ENCODE measurements at places on chromosomes 1 and 21. TPM values are rescaled to one million over a fixed set of nuclear protein-coding genes. Genes with fewer than 3 reads are reported as not detected.

GRCh38 chr1:54456921-54457529 lies 50.8 kb upstream of the SSBP3 start:
- no peaks in the 10 kb centered on the region for H3K27me3 ChIP-seq
- peaks cover 30% of the 10 kb centered on the region for H3K4me1 ChIP-seq
- no peak for DNase-seq
- H3K36me3 ChIP-seq = no peaks in the 10 kb centered on the region
- no peak overlapping the region for H3K4me3 ChIP-seq

HSD11B1 gene
- not detected for total RNA-seq

- no peak overlapping the region for H3K4me3 ChIP-seq
- DNase-seq = no peak
- no peaks in the 10 kb centered on the region for H3K4me1 ChIP-seq
- H3K27ac ChIP-seq = no peak overlapping the region
- no peaks in the 10 kb centered on the region for H3K36me3 ChIP-seq
Measured at GRCh38 chr1:40890771-40891170, 28.6 kb upstream of the CITED4 start.

HMGCS2 gene
- total RNA-seq = not detected

DNA sequence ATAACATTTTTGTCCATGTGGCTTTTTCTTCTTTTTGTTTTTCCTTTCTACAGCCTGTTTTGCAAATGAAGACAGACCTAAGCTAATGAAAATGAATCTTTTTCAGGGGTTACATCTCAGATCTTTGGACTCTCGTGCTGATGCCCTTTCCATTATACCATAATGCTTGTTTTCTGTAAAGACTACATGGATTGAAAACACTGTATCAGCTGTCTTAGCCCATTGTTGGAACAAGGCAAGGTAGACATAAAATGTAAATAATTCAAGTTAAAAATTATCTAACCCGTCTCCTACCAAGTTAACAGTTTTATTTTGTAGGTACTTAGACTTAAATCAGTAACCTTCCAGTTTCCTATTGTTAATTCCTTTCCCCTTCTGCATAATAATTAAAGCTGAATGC lies 44.9 kb downstream of the RPRD2 start:
- H3K36me3 ChIP-seq = no peaks in the 10 kb centered on the region
- H3K4me3 ChIP-seq = no peak overlapping the region
- H3K27ac ChIP-seq = no peak overlapping the region

SMIM1 gene
- total RNA-seq = 0.58 TPM

GRCh38 chr1:153717330-153717729 lies 10.5 kb upstream of the INTS3 start:
- H3K27me3 ChIP-seq = no peaks in the 10 kb centered on the region
- H3K27ac ChIP-seq = no peak overlapping the region
- H3K4me3 ChIP-seq = no peak overlapping the region
- H3K4me1 ChIP-seq = no peaks in the 10 kb centered on the region
- H3K36me3 ChIP-seq = no peaks in the 10 kb centered on the region
- DNase-seq = no peak

DNA sequence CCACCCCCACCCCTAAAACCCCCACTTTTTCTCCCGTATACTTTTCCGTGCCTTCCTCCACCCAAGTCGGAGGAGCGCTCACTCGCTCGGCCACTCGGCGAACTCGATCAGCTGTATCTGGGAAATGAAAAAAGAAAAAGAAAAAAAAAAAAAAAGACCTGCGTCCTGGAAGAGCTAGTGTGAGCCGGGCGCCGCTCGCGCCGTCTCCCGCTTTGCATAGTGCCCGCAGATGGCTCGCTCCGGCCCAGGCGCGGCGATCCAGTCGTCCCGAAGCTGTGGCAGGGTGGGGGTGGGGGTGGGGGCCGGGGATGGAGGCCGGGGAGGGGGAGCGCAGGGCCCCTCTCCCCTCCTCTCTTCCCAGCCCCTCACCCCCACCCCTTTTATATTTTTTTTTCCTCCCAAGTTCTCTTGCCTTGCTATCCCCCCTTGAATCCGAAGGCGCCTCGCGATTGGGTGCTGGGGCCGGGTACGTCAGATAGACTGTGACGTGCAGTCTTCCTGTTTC lies 299 bp upstream of the PROX1 start:
- peak; percentile 7 for DNase-seq
- peak overlapping the region; percentile 56 for H3K4me3 ChIP-seq
- no peak overlapping the region for H3K27ac ChIP-seq
- H3K4me1 ChIP-seq = no peaks in the 10 kb centered on the region
- no peaks in the 10 kb centered on the region for H3K36me3 ChIP-seq
- peaks cover 40% of the 10 kb centered on the region for H3K27me3 ChIP-seq

GRCh38 chr1:72623299-72623708 lies 341.0 kb upstream of the NEGR1 start:
- no peaks in the 10 kb centered on the region for H3K36me3 ChIP-seq
- H3K27me3 ChIP-seq = no peaks in the 10 kb centered on the region
- no peaks in the 10 kb centered on the region for H3K4me1 ChIP-seq
- H3K4me3 ChIP-seq = no peak overlapping the region
- DNase-seq = peak; percentile 4
- H3K27ac ChIP-seq = no peak overlapping the region

DNA sequence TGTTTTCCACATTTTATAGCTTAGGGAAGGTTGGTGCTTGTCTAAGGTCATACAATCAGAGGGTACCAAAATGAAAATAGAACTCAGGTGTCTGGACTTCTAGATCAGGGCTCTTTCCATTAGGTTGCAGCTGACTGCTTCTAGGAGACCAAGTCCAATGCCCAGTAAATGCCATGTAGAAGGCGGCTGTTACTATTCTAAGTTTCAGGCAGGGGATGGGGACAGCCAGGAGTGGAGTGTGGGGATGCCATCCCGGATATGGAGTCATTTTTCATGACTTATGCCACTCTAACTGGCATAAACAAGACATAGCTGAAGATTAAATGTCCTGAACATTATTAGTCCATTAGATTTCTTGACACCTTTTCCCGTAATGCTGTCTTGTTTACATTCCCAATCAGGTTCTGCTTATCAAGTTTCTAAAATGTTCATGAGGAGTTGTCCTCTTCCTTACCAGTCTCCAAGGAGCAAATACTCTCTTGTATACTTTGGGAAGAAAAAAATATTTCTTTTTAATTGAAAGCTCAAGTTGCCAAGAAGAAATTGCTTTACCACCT lies 31.5 kb downstream of the XCL1 start:
- no peaks in the 10 kb centered on the region for H3K4me1 ChIP-seq
- DNase-seq = no peak
- H3K4me3 ChIP-seq = no peak overlapping the region
- no peak overlapping the region for H3K27ac ChIP-seq

SH2D1B gene
- total RNA-seq = 16.9 TPM

WDR64 gene
- 0.49 TPM for total RNA-seq

DNA sequence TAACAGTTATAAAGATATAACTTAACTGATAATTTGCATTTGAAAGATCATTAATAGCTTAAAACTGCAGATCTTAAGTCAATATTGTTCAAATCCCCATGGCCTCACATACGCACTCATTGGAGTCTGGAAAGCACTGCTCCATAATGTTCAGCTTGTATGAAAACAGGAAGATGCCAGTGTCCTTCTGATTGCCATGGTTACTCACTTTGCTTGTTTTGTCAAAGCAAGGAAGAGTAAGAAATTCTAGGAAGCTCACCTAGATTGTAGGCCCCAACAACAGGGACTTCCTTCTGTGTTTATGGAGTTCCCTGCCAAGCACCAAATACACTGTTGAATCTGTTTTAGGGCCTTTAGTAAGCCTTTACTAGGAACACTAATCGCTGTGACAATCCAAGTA lies 10.9 kb downstream of the GAS5 start:
- peaks cover 13% of the 10 kb centered on the region for H3K36me3 ChIP-seq
- H3K27me3 ChIP-seq = no peaks in the 10 kb centered on the region
- H3K27ac ChIP-seq = no peak overlapping the region
- no peak overlapping the region for H3K4me3 ChIP-seq

EDN2 gene
- total RNA-seq = not detected

SSX2IP gene
- total RNA-seq = 8.9 TPM

DNA sequence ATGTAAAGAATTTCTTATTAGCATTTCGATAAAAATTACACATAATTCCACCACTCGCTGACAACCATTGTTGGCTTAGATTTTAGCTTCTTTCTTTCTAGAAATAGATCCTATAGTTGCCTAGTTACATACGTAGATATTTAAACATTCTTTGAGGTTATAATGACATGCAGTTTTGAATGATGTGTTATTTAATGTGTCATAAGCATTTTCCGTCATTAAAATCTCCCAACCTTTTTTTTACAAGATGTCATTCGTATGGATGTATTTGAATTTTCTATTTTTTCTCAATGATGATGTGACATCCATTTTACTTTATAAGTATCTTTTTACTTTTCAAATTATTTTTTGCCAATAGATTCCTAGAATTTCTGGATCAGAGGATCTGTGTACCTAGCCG lies 44.7 kb downstream of the SLC37A1 start:
- H3K4me1 ChIP-seq = no peaks in the 10 kb centered on the region
- H3K27ac ChIP-seq = no peak overlapping the region
- no peaks in the 10 kb centered on the region for H3K27me3 ChIP-seq
- peaks cover 8% of the 10 kb centered on the region for H3K36me3 ChIP-seq
- H3K4me3 ChIP-seq = no peak overlapping the region

DNA sequence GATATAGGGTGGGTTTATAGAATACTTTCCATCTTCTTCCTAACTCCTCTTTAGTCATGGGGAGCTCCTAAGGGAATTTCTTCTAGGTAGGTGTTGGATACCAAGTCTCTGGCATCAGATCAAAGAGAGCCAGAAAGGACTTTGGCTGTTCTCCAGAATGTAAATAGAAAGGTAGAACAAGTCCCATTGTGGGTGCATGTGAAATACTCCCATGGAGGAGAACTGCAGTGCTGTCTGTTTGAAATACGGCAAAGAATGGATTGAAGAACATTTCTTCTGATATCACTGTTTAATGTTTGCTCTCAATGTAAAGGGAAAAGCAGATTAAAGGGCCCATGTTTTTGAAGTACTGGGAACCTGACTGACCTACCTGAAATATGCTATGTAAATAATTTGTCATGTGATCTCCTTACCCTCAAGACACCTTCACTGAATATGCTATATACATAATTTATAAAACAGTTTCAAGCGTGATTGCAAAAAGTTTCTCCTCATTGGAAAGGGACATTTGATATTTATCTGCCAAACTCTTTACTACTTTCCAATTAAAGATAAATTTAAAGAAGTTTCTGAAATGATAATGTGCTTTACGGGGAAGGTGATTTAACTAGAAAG lies 65.9 kb downstream of the LAMC1 start:
- DNase-seq = no peak
- H3K36me3 ChIP-seq = no peaks in the 10 kb centered on the region
- H3K27me3 ChIP-seq = no peaks in the 10 kb centered on the region
- H3K4me1 ChIP-seq = no peaks in the 10 kb centered on the region
- H3K27ac ChIP-seq = no peak overlapping the region

SHCBP1L gene
- not detected for total RNA-seq

- no peaks in the 10 kb centered on the region for H3K4me1 ChIP-seq
- no peaks in the 10 kb centered on the region for H3K27me3 ChIP-seq
- H3K36me3 ChIP-seq = no peaks in the 10 kb centered on the region
- no peak overlapping the region for H3K4me3 ChIP-seq
- no peak for DNase-seq
Measured at GRCh38 chr1:55939866-55940265, 639.5 kb downstream of the PLPP3 start.

DNA sequence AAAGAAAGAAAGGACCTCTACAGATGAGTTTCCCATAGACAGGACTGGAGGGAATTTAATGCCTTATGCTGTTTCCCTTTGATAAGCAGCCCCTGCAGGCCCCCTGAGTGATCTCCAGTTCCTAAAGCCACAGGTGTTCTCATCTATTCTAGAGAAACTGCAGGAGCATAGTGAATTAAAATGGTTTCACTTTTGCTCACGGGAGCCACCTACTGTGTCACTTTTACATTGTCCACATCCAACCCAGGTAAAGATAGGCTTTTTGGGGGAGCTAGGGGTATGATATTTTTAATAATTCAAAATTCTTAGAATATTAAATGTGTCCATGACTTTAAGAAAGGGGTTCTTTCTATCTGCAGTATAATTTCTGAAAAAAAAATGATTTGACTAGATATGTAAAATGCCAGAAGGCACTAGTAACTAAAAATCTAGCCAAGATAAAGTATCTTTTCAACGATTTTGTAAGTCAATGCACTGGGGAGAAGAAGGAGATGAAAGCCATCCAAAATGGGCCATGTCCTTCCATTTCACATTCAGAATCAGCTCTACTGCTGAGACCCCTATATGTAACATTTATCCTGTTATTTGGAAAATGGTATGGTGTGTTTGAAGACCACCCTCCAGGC lies 267.3 kb upstream of the DUSP10 start:
- no peaks in the 10 kb centered on the region for H3K36me3 ChIP-seq
- H3K27ac ChIP-seq = no peak overlapping the region
- no peak overlapping the region for H3K4me3 ChIP-seq
- DNase-seq = peak; percentile 22
- no peaks in the 10 kb centered on the region for H3K27me3 ChIP-seq

GRCh38 chr1:99180343-99180808 lies 83.9 kb upstream of the PLPPR4 start:
- no peaks in the 10 kb centered on the region for H3K27me3 ChIP-seq
- no peaks in the 10 kb centered on the region for H3K36me3 ChIP-seq
- DNase-seq = peak; percentile 51
- no peak overlapping the region for H3K27ac ChIP-seq

DNA sequence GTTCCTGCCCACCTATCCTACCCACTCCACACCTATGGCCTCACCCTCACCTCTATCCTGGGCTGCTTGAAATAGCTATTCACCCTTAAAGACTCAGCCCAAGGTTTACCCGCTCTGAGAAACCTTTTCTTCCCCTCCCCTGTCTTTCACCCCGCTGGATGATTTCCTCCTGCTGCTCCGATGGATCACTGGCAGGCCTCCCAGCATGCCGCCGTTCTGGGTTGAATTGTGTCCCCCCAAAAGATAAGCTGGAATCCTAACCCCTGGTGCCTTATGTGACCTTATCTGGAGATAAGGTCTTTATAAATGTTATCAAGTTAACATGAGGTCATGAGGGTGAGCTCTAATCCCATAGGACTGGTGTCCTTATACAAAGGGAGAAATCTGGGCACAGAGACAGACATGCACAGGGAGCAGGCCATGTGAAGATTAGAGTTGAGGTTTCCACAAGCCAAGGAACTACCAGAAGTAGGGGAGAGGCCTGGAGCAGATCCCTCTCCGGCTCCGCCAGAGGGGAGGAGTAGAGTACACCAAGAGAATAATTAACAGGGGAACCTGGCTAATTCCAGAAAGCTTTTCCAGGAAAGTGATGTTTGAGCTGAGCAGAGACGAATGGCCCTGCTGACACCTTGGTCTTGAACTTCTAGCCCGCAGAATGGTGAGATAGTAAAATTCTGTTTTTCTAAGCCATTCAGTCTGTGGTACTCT lies 110.0 kb upstream of the SERBP1 start:
- DNase-seq = no peak
- no peaks in the 10 kb centered on the region for H3K36me3 ChIP-seq
- H3K4me3 ChIP-seq = no peak overlapping the region
- H3K27me3 ChIP-seq = no peaks in the 10 kb centered on the region

QSOX1 gene
- total RNA-seq = 23.6 TPM

- H3K4me1 ChIP-seq = no peaks in the 10 kb centered on the region
- H3K36me3 ChIP-seq = no peaks in the 10 kb centered on the region
- H3K27ac ChIP-seq = no peak overlapping the region
- DNase-seq = no peak
Measured at GRCh38 chr1:117146072-117146471, 24.5 kb upstream of the TRIM45 start.
